ENCODE measurements at places on chromosomes 3 and 15.

GRCh38 chr3:43540624-43541023 is 81.2 kb downstream of the ANO10 start:
- no peak for DNase-seq

DNA sequence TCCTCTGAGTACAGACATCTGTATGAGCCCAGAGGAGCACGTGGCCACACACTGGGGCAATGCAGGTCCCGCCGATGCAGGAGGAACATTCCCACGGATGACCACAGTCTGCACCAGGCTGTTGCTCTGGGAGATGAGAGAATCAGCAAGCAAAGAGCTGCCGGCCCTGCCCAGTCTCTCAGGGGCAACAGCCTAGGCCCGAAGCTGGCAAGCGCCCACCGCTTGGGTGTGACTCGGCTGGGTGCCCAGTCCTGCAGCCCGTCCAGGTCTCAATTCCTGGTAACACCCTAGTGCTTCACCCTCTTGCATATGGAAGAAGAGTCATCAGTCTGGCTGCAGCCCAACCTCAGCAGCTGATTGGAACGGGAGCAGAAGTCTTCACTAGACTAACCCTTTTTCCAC is 153.7 kb upstream of the HES1 start:
- DNase-seq = no peak

- DNase-seq = no peak
Observed at GRCh38 chr3:56025326-56025725, 442.9 kb downstream of the ERC2 start.

DNA sequence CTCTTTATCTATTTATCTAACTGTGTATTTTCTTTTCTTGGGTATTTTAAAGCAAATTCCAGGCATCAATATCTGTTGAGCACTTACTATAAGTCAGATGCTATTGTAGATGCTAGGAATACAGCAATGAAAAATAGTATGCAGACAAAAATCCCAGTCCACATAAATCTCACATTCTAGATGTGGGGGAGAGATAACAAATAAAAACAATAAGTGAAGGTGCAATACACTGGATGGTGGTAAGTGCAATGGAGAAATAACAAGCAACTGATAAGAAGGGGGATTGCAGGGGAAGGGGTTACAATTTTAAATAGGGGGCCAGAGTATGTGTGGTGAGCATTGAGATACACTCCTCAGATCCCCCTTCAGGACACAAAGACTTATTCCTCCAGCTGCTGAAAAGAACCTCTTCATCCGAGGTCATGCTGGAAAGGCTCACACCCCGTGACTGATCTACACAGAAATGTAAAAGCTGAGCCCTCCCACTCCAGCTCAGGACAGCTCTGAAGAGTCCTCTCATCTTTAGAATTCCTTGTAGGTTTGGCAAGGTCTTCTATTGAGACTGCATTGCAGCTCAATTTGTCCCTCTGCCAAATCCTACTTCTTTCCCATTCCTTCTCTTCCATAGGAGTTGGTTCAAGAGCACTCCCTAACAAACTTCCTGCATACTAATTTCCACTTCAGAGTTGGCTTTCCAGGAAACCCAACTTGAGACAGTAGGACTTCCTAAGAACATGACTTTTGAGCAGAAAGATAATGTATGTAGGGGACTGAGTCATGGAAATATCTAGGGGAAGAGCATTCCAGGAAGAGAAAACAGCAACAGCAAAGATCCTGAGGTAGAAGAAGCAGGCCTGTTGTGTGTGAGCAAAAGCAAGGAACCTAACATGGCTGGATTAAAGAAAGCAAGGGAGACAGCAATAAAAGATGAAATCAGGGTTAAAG is 8.1 kb upstream of the SCG3 start:
- DNase-seq = no peak

DNA sequence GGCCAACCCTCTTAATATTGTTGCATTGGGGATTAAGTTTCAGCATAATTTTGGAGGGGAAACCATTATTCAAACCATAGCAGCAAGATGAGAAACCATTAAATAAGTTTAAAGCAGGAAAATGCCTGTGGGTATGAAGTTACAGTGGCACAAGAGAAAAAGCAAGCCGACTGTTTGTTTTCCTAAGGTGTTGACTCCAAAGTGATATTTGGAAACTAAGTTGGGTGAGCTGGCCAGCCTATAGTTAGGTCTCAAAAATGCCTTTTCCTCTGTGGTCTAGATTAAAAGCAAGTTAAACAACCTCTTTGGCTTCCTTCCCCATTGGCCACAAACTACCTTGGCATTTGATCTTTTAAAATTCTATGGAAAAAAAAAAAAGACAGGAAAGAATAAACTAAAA is 419.8 kb upstream of the AZI2 start:
- DNase-seq = no peak

GRCh38 chr3:55285156-55285555 is 201.9 kb downstream of the WNT5A start:
- no peak for DNase-seq

DNA sequence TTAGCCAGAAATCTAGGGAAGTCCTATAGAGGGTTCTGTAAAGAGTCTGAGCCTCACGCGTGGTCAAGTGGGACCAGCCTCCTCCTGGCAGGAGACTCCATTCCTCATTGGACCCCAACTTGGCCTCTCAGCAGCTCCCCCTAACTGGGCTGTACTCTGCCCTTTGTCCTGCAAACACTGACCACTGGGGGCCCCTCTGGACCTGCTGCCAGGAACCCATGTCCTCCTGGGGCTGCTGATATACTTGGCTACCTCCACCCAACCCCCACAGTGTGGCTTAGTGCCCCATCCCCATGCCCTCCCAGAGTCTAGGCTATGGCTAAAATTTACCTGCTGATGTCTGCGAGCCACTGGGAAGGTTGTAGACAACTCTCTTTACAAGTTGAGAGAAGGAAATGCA is 62.7 kb downstream of the UBP1 start:
- DNase-seq = no peak

DNA sequence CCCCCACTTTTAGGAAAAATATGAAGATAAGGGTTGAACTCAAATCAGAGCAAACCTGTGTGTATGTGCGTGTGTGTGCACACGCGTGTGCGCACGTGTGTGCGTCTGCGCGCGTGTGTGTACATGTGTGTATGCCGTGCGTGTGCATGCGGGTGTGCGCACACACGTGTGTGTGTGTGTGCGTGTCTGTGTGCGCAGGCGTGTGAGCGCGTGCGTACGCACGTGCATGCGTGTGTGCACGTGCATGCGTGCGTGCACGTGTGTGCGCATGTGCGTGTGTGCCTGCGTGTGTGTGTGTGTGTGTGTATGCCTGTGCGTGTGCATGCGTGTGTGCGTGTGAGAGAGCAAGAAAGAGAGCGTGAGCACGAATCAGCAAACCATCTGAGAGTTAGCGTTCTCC is 20.7 kb downstream of the TNK2 start:
- no peak for DNase-seq

- DNase-seq = no peak
Observed at GRCh38 chr3:47571391-47572175, 7.1 kb downstream of the CSPG5 start.

DNA sequence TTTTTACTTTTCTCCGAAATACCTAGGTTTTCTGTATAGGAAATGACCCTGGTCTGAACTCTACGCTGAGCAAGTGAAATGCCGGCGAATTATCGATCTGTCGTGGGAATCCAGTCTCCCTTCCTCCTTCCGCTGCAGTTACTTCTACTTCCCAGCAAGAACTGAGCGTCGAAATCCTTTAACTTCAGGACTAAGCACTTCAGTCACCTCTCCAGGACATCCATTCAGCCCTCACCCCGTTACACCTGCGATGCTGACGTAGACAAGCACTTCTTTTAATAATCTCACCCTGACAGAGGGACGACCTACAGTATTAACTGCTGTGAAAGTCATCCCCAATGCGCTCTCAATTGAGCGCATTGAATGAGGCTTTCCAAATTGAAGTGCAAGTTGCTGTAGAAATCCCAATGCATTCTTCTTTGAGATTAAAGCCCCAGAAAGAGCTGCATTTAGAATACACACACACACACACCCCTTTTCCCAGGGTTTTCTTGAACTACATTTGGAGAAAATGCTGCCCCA is 1.3 kb downstream of the TOP2B start:
- DNase-seq = peak; percentile 14

Data from endothelial cell (in vitro differentiated cells).